Stomach (tissue), 19 donors: ENCODE measurements at places on chromosomes 3 and 15.

GRCh38 chr3:184203526-184203925 lies 17.5 kb downstream of the ABCF3 start:
- no peak for DNase-seq

DNA sequence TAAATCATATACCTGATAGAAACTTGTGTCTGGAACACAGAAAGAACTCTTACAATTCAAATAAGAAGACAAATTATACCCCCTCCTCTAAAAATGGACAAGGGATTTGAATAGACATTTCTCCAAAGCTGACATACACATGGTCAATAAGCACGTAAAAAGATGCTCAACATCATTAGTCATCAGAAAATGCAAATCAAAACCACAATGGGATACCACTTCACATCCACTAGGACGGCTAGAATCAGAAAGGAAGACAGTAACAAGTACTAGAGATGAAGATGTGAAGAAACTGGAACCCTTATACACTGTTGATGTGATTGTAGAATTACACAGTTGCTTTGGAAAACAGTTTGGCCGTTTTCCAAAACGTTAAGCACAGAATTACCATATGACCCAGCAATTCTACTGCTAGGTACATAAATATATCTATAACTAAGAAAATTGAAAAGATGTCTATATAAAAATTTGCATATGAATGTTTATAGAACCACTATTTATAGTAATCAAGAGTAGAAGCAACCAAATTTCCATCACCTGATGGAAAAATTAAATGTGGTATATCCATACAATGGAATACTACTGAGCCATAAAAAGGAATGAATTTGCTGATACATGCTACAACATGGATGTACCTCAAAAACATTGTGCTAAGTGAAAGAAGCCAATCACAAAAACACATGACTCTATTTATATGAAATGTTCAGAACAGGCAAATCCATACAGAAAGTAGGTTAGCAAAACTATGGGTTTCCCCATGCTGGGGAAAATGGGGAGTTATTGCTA lies 60.8 kb downstream of the GREM1 start:
- DNase-seq, result no peak

- no peak for DNase-seq
Observed at GRCh38 chr3:186382217-186382885, 20.3 kb upstream of the DGKG start.

DNA sequence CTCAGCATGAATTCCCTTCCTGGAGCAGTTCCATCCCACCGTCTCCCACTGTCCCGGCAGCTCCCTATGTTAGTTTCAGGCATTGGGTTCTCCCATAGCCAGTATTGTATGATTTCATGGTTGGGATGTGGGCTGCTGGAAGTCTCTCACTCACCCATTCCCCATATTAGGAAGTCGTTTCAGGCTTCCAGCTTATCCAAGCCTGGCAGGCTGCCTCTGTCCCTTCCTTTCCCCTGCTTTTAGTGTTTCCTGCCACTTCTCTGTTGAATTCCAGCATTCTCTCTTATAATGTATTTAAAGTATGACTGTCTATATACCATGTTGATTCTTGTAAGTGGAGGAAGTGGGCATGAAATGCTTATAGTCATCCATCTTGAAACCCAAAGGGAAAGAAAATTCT lies 309.7 kb upstream of the RBMS3 start:
- no peak for DNase-seq
